Activated gamma-delta T cell treated with anti-CD3 and anti-CD28 coated beads, Interleukin-2, amount 50 U/mL, for 16 hours (primary cell): ENCODE measurements at places on chromosomes 7 and 10.

DNA sequence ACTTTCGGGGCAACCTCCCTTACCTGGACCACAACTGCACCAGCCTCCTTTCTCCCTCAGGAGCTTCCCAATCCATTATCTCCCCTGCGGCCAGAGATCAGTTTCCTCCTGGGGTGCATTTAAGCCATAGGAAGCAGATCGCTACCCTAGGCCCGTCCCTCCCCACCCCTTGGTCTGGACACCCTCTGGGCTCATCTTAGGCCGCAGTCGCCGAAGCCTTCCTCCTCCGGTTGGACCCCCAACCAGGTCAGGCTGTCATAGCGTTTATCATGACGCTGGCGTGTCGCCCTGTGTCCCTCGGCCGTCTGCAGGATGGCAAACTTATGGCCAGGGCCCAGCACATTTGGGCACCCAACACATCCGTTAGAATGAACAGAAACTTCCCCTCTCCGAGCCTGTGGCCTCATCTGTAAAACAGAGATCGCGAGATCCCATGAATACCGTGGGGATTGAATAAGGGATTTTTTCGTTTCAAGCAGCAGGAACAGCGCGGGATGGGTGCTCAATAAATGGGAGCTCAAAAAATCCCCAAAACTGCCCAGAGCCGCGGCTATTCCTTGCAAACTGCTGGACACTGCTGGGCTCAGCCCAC lies 669 bp upstream of the AP5Z1 start:
- no peak for DNase-seq

GRCh38 chr7:22477876-22478450 lies 22.0 kb downstream of the STEAP1B start:
- DNase-seq: no peak

DNA sequence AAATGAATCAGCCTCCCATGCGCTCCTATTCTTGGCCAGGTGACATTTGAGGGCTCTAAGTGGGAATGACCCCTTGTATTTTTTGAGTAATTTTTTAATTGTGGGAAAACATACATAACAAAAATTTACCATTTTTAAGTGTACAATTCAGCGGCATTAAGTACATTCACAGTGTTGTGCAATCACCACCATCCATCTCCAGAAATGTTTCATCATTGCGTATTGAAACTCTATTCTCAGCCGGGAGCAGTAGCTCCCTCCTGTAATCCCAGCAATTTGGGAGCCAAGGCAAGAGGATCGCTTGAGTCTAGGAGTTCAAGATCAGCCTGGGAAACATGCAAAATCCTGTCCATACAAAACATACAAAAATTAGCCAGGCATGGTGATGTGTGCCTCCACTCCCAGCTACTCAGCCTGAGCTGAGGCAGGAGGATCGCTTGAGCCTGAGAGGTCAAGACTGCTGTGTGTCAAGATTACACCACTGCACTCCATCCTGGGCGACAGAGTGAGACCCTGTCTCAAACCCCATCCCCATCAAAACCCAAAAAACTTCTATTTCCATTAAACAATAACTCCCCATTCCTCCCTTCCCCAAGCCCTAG lies 2.5 kb downstream of the ANTXRL start:
- DNase-seq: no peak

GRCh38 chr10:37856881-37857286 lies 526 bp downstream of the ZNF248 start:
- DNase-seq: peak; percentile 11

DNA sequence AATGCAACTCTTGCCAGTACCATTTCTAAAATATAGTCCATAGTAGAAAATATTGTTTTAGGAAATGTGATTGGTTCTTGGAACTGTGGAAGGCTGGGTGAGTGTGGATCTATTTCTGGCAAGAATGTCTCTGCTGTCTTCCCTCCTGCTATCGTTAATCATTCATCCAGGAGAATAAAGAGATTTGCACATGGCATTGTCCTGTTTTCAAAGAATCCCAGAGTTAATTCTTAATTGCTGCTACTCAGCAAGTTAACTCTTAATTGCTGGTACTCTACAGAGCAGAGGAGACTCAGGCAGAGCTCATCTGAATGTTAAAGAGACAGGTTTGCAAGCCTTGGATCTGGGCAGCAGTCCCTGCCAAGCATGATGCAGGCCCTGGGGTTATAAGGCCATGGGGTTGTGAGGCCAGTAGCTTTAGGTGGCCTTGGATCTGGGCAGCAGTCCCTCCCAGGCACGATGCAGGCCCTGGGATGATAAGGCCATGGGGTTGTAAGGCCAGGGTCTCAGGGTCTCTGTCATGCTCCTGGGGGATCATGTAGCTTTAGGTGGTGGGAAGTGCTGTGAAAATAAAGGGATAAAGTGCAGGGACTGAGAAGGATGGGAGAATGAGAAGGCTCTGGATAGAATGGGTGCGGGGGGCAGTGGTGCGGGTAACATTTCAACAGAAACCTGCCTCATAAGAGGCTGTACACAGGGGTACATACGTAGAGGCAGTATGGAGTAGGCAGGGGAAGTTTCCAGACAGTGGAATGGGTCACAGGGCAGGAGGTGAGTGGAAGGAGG lies 162.3 kb downstream of the SVIL start:
- DNase-seq: no peak

DNA sequence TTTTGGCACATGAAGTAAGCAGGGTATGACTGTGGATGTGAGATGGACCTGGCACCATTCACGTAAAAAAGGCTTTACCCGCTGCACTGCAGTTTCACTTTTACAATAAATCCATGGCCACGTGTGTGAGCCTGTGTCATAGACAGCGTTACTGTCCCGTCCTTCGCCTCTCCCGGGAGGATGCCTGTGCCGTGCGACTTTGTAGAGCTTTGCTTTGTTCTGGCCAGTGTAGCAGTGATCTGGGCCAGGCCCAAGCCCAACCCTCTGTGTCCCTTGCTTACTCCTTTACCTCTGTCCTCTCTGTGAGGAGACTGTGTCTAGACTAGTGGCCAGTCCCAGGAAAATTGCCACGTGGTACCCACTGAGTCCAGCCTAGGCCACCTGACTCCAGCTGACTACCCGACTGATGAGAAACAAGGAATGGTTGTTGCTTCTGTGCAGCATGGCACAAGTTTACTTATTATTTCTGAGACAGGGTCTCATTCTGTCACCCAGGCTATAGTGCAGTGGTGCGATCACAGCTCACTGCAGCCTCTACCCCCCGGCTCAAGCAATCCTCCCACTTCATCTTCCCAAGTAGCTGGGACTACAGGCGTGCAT lies 48.1 kb downstream of the JAKMIP3 start:
- DNase-seq: no peak

- DNase-seq: no peak
Observed at GRCh38 chr7:84372712-84373111, 178.1 kb upstream of the SEMA3A start.

- DNase-seq: no peak
Observed at GRCh38 chr7:132053871-132054270, 497.4 kb upstream of the PODXL start.
